ENCODE measurements at places on chromosomes 12 and 14.
A peak's percentile ranks its signal among the peaks of the same experiment; 100 is the strongest.

DNA sequence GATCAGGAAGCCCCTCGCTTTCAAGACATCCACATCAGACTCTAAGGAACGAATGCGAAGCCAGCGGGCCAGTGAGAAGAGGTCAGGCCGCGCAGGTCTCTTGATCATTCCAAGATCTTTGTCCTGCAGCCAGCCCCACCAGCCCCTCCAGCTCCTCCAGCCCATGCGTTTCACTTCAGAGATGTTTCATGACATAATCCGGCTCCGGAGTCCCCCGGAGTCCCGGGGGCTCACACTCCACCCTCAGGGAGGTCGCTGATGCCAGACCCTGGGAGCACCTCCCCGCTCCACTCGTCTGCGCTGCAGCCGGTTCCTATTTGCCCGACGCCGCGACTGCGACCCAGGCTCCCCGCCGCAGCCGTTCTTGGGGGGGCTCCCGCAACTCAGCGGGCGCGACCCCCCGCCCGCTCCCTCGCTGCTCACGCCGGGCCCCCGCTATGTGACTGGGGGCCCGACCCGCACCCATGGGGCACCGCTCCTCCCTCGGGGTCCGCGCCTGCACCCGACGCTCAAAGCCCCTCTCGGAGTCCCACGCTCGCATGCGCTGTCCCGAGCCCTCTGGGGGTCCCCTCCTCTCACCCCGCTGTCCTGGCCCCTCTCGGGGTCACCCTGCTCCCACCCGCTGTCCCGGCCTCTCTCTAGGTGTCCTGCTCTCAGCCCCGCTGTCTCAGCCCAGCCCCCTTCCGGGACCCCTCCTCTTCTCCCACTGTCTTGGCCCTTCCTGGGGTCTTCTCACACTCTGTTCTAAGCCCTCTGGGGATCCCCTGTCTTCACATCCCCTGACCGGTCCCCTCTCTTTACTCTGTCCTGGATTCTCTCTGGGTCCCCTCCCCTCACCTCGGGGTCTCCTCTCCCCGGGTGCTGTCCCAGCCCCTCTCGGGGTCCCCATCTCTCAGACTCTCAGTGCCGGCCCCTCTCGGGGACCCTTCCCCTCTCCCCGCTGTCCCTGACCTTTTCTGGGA, 1.1 kb downstream of the TAOK3 start:
- DNase-seq = no peak

DNA sequence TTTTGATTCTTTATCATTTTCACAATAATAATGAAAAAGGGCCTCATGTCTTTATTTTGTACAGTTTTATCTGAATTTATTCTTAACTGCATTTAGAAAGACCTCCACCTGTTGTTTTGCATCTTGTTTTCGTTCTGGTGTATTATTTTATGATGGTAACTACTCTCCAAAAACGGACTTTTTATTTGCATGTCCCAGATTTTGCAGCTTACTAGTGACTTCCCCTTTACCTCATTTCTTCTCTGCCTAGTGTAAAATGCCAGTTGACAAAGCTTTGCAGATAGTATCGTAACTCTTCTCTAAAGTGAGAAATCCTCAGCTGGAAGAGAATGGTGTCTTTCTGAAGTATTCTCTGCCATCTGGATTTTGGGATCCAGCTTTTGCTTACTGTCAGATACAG, 17.2 kb downstream of the PEX5 start:
- no peak for DNase-seq

DNA sequence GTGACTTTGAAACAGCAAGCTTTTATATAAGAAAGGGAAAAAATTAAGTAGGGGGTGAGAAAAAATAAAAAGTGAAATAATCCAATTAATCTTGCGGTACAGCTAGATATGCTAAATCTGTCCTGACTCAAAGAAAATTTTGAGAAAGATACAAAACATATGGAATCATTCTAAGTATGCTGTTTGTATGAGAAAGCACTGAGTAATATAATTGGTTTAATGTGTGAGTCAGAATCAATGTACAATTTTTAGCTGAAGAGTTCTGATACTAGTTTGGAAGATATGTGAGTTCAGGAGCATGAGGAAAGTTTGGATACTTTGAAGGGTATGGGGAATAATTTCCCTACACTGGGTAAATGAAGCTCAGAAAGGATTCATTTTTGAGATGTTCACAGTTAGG, 190.9 kb upstream of the RASSF8 start:
- DNase-seq = peak; percentile 66

GRCh38 chr12:132071830-132072384, 72.2 kb downstream of the DDX51 start:
- DNase-seq = no peak

- no peak for DNase-seq
Measured at GRCh38 chr14:90456551-90456950, 59.7 kb downstream of the CALM1 start.

DNA sequence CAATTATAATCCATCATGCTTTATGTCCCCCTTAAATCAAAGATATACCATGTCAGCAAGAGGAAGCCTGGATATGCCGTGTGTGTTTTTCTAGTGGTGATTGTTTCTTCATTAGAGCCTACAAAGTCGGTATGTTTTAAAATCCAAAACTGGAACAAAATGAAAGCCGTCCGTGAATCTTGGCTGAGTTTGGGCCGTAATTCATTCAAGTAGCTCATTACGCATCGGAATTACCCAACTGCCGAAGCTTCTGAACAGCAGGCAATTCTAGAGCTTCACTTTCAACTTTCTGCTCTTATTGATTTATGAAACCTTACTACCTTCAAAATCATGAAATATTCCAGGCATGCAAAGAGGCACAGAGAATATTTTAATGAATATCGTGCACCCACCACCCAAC, 224.7 kb downstream of the AACS start:
- DNase-seq = no peak

DNA sequence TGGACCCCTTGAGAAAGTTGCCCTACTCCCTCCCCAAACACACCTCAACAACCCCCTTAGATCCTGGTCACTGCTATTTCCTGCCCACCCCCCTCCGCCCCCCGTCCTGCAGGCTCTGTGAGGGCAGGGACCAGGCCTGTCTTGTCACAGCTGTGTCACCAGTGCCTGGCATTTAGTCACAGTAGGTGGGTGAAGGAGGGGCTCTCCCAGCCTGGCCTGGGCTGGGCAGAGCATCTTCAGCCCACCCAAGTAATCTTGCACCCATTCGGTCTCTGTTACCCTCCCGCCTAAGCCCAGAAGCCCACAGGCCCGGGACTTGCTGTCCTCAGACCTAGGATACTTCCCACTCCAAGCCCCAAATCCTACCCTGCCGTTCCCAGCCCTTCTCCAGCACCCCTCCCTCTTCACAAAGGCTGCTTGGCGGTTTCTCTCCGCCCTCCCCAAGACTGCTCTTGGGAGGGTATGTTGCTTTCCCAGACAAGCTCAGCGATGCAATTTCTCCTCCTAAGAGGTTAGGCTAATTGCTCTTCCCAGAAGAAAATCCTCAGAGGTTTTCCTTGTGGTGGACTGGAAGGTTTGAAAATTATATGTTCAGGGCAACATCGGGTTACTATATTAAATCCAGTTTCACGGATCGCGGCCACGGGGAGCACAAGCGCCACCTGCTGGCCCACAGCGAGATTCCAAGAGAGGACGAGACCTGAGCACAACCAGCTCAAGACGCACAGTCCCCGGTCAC, 50.8 kb upstream of the ZFP36L1 start:
- DNase-seq = peak; percentile 44

- peak; percentile 72 for DNase-seq
Measured at GRCh38 chr14:60757567-60758002, 23.0 kb downstream of the MNAT1 start.

DNA sequence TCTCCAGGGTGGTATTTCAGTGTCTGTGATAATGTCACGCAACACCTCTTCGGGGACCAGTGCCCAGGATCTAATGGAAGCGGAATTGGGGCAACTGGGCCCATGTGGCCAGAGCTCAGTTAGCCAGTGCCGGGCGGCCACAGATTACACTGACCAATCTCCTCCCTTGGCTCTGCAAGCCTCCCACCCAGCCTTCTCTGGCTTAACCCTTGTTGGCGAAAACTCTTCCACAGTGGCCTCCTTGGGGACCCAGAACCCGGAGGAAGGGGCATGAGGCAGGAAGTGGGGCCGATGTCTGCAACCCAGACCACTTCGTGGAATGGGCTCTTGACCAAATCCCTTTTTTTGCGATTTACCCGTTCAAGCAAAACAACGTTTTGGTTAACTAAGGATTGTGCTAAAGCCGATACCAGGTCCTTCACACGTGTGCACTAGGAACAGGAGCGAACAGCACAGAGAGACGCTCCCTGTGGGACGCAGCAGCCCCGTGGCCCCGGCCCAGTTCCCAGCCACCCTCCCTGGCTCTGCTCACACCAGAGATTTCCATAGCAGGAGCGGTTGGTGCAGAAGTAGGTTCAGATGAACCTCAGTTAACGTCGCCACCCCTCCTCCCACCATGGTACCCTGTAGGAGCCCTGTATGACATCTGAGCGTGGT, 38.2 kb downstream of the SLC8B1 start:
- DNase-seq = no peak

GRCh38 chr12:74595696-74596095, 58.1 kb downstream of the ATXN7L3B start:
- DNase-seq = no peak

DNA sequence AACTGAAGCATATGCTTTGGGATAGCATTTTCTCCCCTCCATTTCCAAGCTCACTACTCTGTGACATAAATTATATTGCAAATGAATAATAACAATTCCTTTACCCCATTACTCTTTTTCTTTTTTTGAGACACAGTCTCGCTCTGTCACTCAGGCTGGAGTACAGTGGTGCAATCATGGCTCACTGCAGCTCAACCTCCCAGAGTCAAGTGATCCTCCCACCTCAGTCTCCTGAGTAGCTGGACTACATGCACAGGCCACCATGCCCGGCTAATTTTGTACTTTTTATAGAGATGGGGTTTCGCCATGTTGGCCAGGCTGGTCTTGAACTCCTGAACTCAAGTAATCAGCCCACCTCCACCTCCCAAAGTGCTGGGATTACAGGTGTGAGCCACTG, 49.2 kb upstream of the GTF2A1 start:
- no peak for DNase-seq

- peak; percentile 97 for DNase-seq
Measured at GRCh38 chr14:68548194-68549076, 244.4 kb downstream of the ZFP36L1 start.

GRCh38 chr14:74085828-74086227, 1.1 kb downstream of the LIN52 start:
- DNase-seq = no peak

GRCh38 chr12:20044351-20044750, 324.0 kb upstream of the PDE3A start:
- no peak for DNase-seq
